Ecto neural progenitor cell (in vitro differentiated cells): ENCODE measurements at places on chromosomes 11 and 22.

GRCh38 chr11:57322256-57323166 is 2.2 kb downstream of the TNKS1BP1 start:
- DNase-seq: peak; percentile 84

- no peak for DNase-seq
Observed at GRCh38 chr11:83663988-83664387, 377.8 kb upstream of the CCDC90B start.

GRCh38 chr11:133021553-133021952 is 510.7 kb downstream of the OPCML start:
- no peak for DNase-seq

- no peak for DNase-seq
Observed at GRCh38 chr11:82899186-82899820, 927 bp downstream of the PRCP start.

- DNase-seq: peak; percentile 70
Observed at GRCh38 chr11:75350743-75351540, 519 bp downstream of the ARRB1 start.

GRCh38 chr22:48303369-48303725 is 1524.3 kb downstream of the BRD1 start:
- no peak for DNase-seq

DNA sequence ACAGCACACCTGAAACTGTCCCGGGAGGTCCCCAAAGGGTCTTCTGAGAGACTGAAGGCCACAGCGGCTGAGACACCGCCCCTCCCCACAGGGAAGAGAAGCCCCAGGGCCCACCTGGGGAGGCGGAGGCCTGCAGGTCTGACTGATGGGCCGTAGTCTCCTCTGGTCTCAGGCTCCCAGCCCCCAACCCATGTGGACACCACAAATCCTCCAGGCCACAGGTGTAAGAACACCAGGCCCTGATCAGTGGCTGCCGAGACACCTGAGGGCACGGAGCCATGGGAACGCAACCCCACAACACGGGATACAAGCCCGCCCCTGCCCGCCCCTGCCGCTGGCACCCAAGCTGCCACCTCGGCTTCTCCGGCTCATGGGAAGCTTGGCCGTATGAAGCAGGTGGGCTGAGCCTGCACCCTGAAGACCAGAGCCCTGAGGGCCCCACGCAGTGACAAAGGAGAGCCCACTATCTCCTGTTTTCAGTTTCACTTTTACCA is 46.3 kb downstream of the BRD1 start:
- DNase-seq: peak; percentile 41

DNA sequence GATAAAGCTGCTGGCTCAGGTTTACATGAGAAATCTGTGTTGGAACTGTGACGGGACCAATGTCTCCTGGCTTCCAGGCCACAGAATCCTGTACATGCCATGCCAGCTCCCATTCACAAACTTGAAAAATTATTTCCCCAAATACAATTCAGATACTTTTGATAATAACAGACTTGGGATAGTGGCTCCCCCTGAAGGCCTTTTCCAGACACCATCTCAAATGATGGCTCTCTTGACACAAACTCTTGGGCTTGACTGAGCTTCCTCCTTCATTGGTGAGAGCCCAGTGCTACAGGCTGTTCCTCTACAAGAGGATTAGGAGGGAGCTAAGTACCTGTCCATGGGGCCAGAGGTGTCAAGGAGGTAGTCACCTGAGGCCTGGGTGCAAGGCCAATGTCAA is 104.7 kb upstream of the PAX6 start:
- no peak for DNase-seq

- DNase-seq: no peak
Observed at GRCh38 chr22:25085930-25086901, 113.4 kb upstream of the CRYBB3 start.

GRCh38 chr11:34206407-34207300 is 101.2 kb downstream of the NAT10 start:
- peak; percentile 51 for DNase-seq

- DNase-seq: no peak
Observed at GRCh38 chr11:75557666-75558494, 4.2 kb upstream of the SERPINH1 start.
